ENCODE measurements at places on chromosomes 4 and X.

GRCh38 chr4:145178740-145179280, 1.6 kb downstream of the OTUD4 start:
- DNase-seq, result no peak

GRCh38 chr4:165326831-165327210, 648 bp upstream of the MSMO1 start:
- no peak for DNase-seq

GRCh38 chr4:4627111-4627510, 85.3 kb upstream of the STX18 start:
- no peak for DNase-seq

- DNase-seq, result no peak
These were observed 210.1 kb downstream of the KDR start for GRCh38 chr4:54915276-54915675.

DNA sequence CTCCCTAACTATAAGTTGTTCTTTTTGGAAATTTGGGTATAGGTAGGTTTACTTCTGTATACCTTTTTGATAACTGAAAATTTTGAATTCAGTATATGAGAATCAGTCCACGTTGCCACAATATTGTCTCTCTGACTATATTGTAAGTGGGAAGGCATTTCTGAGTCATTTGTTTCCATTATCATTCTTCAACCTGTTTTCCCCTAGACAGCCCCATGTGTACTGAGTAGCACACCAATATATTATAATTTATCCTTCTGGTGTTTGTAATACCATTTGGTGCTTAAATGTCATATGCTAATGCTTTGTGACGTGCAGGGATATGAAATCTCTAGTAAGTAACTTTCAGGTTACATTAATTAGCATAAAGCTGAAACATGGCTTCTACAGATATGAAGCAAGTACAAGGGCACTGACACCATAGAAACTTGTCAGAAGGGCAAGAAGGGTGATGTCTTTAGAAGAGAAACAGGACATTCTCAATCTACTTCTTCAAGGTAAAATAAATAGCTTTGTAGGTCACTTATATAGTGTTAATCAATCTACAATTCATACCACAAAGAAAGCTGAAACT, 27.7 kb downstream of the PAK3 start:
- DNase-seq, result no peak

- DNase-seq, result no peak
These were observed 38.1 kb upstream of the NYX start for GRCh38 chrX:41409006-41409405.

DNA sequence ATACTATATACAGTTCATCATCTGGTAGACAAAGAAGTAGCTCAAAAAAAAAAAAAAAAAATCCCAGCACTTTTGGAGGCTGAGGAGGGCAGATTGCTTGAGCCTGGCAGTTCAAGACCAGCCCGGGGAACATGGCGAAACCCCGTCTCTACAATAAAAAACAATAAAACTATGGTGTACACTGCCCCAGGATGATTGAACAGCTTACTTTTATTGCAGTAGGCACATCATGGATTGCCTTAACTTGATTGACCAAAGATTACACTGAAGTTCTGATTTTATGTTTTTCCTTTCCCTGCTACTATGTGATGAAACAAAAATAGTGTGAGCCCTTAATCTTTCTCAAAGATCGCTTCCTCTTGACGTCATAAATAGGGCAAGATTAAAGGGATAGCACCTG, 60.6 kb downstream of the SNX25 start:
- no peak for DNase-seq

DNA sequence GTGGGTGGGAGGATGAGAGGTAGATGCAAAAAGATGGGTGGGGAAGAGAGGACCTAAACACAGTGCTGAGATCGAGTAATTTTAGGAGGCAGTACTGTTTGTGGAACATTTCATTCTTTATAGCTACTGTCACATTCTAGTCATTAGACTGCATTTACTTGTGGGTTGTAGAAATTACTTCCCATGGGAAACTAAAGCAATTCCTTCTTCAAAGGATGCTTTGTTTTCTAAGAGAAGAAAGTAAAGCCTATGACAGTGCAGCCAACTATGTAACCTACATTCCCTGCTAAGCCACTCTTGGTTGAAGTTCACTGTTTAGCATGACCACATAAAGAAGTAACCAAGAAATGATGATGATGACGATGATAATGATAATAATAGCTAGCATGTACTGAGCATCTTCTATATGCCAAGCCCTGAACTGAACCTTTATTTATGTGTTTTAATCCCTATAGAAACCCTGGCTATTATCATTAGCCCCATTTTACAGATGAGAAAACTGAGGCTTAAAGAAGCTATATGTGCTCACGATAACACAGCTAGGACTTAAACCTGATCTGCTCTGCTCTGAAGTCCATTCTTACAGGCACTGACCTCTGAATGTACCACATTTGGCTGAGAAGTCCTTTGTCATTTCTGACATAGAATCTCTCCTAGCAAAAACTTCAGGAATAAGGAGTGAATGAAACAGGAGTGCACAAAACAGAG, 114.5 kb upstream of the KIT start:
- no peak for DNase-seq

DNA sequence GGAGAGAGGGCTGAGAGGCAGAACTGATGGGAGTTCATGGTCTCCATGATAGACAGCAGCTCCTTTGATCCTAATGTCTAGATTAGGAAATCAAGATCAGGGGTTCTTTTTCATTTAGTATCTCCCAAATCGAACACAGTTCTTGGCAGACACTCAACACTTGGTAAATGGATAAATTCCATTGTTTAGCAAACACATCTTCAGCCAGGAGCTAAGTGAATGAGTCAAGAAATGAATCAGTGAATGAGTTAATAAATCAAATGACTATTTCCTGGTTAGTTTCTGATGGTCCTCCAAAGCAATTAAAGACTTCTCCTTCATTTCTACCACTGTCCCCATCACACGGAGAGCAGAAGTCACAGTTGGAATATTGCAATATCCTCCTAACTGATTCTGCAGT, 120.0 kb upstream of the SHISA3 start:
- DNase-seq, result no peak

GRCh38 chrX:84993150-84993549, 10.5 kb upstream of the APOOL start:
- no peak for DNase-seq

GRCh38 chr4:38131371-38132091, 171.3 kb downstream of the PTTG2 start:
- DNase-seq, result peak; percentile 70

GRCh38 chr4:150714462-150715438, 132.8 kb downstream of the MAB21L2 start:
- no peak for DNase-seq

GRCh38 chr4:9898596-9899305, 117.3 kb downstream of the DRD5 start:
- DNase-seq, result no peak

- no peak for DNase-seq
These were observed 59.3 kb downstream of the RWDD4 start for GRCh38 chr4:183599690-183600089.

DNA sequence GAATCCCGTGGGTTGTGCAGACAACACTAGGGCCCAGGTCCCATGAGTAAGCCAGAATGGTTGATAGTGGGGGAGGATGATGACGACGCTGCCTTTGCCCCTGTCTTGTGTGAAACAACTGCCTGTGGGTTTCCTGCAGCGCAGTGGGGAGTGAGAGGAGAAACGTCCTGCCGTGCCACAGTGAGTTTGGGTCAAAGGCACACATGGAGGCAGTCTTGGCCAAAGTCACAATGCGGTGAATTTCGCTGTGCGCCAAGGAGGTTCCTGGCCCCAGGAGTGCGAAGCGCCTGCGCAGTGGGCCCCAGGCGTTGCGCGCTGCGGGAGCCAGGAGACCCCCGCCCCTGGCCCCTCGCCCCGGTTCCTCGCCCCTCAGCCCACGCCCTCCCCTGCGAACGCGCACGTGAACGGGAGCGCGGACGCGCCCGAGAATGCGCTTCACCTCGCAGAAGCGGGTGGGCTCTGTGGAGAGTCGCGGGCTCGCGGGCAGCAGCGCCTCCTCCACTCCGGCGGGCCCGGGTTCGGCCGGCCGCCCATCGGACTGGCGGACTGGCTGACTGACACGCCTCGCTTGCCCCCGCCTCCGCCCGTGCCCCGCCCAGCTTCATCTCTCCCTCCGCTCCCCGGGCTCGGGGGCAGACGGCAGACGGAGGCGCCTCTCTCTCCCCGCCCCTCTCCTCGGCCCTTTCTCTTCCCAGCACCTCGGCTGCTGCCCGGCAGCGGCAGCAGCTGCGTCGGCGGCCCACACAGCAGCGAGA, at the start of gene NUDT10:
Gene NUDT10, plus strand, starts transcription at position 635 of the 755 bp plus-strand sequence. CDS start 144 bp downstream, outside the sequence.
- DNase-seq, result no peak

DNA sequence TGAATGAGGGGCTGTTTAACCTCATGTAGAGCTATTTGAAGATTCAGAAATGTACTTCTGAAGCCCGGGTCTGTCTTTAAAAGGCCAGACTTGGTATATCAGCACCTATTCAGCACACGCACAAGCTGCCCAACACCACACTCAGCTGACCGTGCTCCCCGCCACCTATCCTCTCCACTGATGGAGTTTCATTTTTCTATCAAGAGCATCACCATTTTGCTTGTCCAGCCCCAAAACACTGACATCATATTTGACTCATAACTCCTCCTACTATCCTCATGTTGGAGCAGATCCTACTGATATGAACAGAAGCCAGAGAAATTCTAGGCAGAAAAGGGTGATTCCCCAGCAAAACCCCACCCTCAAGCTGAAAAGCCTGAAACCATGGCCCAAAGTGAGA, 100.3 kb downstream of the SORBS2 start:
- DNase-seq, result no peak

- DNase-seq, result no peak
These were observed 1.9 kb downstream of the NPNT start for GRCh38 chr4:105896984-105897775.

DNA sequence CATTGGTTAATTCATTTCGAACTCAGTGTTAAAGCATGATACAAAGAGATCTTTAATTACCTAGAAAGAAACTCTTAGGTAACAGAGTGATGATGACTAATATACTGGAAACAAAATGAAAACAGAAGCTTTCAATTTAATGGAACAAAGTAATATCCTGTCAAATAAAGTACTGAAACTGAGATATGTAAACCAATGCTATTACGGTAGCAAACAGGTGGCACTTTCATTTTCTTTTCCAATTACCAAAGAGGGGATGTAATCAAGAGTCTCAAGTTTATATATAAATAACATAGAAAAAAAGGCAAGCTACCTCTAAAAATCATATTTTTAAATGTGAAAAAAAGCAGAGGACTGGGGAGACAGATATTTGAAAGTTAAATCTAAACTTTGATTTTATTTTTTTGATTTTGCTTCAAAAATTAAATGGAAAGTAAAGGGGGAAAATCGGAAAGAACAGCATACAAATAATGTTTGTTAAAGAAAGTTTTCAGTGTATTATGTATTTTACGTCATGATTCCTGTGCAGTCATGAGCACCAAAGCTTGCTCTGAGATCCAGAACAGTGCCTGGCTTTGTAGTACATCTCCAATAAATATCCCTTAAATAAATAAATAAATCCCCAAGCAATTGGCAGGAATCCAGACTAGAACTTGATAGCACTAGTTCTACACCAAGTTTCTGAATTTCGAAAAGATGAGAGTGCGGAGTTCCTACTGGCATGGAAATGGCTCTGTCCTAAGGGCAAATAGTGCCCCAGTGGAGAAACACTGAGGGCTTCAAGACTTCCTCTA, 25.0 kb upstream of the RAPGEF2 start:
- no peak for DNase-seq

DNA sequence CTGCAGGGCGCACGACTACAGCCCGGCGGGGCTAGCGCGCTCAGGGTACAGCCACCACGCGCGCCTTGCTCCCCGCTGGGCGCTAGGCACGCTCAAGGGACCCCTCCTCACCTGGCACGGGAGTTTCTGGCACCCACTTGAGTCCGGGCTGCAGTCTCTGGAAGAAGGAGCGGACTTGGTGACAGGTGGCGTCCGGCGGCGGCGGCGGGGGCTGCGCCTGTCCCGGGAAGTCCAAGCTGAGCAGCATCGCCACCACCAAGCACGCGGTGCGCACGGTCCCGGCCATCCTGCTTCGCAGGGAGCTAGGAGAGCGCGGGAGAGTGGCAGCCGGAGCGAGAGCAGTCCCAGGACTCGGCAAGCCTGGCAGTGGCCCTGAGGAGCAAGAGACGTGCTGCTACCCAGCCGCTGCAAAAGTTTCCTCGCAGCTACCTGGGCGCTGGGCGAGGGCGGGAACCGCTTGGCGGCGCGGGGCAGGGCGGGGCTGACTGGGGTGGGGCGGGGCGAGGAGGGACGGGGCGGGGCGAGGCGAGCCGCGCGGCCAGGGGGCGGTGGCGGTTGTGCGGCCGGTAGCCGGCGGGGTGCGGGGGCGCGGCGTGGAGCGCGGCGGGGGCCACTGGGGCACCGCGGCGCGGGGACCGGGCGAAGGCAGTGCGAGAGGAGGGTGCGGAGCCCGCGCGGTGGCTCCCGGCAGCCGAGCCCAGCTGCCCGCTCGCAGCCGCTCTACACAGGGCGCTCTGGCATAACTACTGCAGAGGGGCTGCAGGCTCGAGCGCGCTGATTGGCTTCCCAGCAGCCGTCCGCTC, at the start of gene GPC3:
Gene GPC3, minus strand, starts transcription at position 431 of the 803 bp plus-strand sequence.
- peak; percentile 1 for DNase-seq

DNA sequence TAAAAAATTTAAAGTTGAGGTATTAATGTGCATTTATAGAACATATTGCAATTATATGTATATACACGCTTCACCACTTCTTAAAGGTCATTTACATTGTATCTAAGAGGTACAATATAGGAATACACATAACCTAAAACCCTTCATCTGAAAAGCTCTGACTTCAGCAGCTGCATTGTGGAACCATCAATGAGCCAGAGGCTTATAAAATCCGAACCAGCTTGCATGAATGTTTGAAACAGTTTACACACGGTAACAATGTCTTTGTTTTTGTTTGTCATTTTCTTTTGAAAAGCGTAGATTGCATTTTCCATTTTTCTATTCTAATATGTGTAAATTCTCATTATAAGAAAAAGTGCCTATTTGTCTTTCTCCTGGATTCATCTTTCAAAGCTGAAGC, 221.6 kb downstream of the DCLK2 start:
- DNase-seq, result no peak

DNA sequence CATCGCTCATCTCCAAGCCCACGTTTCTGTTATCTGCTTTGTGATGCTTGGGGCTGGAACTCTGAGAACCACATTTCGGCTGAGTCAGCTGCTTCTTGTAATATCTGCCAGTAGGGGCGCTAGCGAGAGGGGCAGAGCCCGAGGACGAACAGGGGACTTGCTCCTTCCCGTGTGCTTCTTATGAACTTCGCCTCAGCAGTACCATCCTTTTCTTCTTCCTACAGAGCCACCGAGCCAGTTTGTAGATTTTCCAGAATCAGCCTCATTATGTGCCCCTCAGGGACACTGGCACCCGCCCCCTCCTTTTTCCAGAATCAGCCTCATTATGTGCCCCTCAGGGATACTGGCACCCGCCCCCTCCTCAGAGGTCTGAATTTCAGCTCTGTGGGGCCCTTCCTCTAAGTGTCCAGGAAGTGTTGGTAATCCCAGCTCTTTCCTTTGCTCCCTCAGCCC, 441.7 kb upstream of the RASGEF1B start:
- peak; percentile 26 for DNase-seq

DNA sequence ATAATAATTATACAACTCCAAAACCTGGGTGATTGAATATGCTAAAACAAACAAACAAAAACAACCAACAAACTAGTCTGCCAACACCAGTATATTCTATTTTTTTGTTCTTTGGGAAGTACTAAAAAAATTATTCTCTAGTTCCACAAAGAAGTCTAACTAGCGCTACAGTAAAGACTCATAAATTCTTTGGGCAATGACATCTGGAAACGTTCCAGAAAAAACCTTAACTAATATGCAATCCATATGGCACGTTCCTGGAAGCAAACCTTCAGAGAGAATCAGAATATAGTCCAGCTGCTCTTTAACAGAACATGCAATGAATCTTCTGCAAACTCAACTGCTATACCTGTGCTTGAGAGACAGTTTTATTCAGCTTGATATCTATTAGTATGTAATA, 500.1 kb downstream of the TRAM1L1 start:
- no peak for DNase-seq
